Cardiac fibroblast (primary cell): ENCODE measurements at places on chromosomes 16 and 17.

DNA sequence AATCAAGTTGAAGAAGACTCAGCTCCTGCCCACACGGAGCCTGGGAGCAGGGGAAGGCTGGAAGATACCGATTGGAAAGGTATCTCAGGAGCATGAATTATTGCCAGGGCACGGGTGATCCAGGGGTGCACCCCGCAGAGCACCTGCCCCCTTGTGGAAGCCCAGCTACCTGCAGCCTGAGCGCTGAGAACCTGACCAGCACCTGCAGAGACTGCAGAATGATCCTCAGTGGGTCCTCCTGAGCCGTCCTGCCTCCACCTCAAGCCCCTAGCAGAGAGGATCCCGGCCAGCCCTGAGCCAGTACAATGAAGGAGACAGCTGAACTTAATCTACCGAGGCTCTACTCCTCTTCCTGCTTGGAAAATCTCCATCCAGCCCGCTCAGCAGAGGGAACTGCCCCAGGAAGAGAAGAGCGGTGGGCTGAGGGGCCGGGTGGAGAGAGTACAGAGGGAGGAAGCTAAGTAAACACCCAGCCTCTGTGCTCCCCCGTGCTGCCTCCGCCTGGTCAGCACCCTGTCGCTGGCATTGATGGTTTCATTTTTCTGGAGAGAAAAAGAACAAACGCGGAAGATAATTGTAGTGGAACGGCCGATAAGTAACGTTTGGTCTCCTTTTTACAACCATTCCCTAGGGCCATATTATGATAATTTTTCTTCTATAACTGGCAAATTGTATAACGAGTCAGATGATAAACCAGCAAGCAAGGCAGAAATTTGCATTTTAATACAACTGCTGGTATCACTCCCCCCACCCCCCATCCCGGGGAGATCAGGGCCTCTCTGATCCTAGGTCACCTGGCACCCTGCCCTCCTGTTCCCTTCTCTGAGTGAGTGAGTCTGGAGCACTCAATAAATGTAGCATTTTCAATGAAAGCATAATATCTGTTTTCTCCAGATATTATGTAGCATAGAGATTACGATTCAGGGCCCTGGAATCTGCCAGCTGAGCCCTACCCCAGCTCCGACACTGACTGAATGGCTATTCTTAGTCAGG is 204.5 kb upstream of the RPL38 start:
- DNase-seq: no peak

DNA sequence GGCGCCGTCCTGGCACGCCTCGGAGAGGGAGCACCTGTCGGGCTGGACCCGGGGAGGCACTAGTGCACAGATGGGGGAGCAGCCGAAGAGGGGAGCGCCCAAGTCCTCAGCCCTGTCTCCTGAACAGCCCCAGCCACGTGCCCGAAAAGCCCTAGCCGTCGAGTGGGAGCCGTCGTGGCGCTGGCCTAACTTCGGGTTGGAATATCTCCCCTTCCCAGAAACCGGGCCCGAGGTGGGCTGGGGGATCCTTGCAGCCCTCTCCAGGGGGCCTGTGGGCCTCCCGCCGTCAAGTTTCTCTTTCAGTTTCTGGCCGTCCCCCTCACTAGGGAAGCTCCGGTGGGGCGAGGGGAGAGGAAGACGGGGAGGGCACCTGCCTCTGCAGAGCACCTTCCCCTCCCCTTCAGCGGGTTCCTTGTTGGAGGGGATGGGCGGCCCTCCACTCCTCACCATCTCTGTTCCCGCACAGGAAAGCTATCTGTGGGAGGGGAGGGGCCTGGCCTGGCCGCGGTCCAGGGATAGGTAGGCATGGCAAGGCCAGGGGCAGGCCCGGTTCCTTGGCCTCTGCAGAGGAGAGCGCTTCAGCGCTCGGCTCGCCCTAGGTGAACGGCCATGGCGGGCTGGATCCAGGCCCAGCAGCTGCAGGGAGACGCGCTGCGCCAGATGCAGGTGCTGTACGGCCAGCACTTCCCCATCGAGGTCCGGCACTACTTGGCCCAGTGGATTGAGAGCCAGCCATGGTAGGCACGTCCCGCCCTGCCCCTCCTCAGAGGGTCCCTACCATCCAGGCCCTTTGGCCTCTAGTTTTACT is 709 bp downstream of the STAT5A start:
- no peak for DNase-seq

DNA sequence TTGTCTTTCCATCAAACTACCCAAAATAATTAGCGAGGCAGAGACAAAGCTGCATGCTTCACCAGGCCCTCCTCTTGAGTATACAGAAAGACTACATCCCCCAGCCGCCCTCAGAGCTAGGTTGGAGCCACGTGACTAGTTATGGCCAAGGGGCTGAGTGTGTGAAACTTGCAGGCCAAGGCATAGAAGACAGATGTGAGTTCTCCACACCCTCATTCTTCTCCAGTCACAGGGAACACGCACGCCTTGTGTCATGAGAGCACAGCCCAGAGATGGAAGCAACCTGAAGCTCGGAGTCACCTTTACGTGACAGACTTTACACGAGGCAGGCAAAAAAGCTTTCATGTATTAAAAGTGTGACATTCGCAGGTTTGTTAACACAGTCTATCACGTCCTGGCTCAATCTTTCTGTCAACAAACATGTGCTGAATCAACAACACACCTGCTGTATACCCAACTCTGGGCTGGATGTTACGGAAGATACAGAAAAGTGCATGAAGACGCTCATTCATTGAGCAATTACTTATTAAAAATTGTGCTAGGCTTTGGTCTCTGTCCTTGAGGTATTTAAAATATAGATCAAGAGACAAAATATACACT is 38.3 kb downstream of the STX8 start:
- DNase-seq: no peak

DNA sequence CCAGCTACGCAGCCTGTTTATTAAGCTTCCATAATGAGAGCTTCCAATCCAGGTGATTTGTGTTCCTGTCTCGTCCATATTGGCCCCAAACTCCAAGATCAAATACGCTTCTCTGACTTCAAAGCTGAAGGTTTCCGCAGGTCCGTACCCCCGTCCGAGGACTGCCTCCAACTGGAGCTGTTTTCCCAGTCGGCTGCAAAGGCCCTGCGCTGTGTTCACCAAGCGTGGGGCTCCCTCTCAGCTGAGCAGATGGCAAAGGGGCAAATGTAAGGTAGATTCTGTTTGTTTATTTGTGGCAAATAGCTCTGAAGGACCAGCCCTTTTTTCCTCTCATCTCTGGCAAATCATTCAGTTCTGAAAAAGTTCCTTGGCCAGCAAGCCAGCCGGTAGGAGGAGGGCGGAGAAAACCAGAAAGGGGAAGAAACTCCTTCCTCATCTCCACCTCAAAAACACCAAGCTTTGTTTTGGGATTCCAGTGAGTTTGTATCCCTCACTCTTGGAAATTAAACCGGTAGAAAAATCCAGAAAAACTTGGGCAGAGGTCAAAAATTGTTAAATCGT is 35.2 kb downstream of the NXN start:
- DNase-seq: no peak

DNA sequence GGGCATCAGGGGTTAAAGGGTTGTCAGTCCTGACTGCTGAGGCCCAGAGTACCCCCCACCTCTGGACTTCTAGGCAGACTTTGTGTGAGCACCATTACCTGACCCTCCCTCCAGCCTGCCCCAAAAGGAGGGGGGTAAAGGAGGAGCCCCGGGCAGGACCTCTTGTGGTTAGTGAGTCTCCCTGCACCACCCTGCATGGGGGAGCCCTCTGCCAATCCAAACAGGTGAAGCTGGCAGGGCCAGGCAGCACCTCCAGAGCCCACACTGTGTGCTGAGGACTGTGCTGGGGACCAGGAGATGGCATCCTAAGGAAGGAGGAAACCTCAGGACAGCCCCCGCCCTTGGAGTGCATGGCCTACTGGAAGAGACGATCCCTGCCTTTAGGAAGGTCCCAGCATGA is 2.6 kb upstream of the KRT14 start:
- DNase-seq: no peak

- DNase-seq: peak; percentile 80
Measured at GRCh38 chr16:86681031-86681756, 102.8 kb downstream of the FOXL1 start.

DNA sequence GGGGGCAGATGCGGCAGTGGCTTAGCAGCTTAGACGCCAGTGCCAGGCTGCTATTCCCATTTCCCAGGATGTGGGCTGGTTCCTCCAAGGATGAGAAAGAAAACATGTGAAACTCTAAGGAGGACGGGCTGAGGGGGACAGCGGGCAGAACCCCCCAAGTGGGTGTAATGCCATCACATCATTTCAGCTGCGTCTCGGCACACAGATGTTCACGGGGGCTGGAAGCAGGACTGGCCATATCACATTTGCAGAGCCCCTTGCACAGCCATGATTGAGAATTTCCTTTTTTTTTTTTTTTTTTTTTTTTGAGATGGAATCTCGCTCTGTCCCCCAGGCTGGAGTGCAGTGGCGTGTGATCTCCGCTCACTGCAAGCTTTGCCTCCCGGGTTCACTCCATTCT is 15.3 kb upstream of the GINS2 start:
- no peak for DNase-seq

GRCh38 chr16:8885674-8886592 is 3.8 kb downstream of the LITAFD start:
- peak; percentile 42 for DNase-seq

DNA sequence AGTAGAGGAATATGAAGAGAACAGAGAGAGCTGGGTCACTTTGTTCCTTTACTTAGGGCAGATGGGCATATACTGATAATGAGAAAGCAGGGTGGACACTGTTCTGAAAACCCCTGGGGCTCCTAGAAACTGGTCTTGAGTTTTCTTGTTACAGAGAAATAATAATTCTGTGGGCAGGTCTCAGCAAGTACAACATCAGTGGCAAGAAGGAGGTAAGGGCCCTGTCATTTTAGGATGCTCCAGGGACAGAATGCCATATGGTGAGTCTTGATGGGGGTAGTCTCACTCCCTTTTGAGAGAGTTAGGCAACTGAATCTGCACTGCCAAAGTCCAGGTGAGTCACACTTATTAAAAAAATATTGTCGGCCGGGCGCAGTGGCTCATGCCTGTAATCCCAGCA is 102.3 kb downstream of the KCNJ2 start:
- DNase-seq: no peak

DNA sequence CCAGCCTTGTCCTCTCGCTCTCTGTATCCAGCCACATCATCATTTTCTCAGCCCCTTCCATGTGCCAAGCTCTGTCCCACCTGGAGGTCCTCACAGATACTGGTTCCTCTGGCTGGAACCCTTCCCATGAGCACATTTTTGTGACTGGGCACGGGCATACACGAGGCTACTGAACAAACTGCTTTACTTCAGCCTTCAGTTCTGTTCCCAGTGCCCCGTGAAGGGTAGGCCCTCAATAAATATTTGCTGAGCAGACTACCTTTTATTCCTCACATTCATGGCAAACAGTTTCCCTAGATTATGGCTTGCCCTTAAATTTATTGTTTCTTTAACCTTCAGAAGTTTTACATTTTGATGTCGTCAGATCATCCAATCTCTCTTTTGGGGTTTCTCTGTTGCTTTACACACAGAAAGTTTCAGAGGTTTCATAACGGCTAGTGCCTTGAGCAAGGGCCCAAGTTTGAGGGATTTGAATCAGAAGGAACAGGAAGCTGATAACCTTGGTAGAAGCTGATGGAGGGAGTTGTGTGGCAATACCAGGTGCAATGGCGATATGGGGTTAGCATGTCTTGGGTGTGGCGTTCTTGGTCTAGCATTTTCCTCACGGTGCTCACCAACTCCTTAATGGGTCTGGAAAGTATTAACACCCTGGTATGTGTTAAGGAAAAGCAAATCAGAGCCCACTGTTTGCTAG is 27.8 kb downstream of the TMEM92 start:
- DNase-seq: no peak

DNA sequence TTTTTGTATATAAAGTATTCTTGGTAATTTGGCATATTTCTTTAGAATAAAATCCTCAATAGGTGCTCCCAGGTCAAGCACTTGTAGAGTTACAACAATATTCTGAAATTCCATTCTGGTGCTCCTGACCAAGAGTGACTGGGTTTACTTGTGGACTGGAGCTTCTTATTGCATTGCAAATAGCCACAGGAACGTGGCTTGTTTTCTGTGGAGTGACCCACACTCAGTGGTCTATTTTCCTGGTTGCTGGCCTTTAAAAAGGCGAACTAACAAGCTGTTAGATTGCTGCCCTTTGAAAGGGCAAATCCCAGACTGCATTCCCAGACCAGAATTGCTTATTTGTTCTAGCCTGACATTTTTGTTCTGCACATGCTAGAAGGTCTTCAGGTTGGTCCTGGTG is 658.8 kb upstream of the GOT2 start:
- no peak for DNase-seq

DNA sequence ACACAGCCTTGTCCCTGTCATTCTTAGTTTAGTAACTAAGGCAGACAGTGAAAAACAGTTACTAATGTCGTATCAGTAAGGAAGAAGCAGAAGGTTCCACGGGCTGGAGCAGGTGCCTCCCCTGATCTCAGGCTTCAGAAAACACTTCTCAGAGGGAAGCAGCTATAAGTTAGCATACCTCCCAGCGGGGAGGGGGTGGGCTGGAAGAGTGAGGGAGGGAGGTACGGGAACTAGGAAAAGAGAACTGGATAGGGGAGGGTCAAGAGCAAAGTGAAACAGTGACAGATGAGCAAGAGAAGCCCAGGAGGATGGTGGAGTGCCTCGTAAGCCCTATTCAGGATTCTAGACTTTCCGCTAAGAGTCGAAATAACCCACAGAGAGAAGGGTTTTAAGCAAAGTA is 186.3 kb upstream of the XYLT1 start:
- no peak for DNase-seq

GRCh38 chr17:83133302-83134121 is 54.1 kb downstream of the METRNL start:
- no peak for DNase-seq

DNA sequence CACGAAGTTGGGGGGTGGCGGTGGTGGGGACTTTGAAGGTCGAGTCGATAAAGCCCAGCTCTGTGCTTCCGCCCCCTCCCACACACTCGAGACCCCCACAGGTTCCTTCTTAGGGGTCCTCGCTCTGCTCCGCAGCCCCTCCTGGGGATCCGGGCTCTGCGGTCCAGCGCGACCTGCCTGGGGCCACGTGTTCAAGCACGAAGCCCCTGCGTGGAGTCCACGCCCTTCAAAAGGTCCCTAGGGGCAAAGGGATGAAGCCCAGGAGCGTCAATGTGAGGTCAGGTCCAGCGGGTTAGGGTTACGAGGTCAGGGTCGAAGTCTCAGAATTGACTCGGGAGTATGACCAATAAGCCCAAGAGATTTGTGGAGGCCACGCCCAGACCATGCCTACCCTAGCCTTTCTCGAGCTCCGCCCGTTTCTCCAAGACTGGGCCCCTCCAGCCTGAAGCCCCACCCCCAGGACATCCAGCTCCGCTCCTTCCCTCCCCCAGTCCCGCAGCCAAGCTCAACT is 786 bp upstream of the CACNA1G start:
- peak; percentile 55 for DNase-seq
